ENCODE measurements at places on chromosomes 5 and 9.

GRCh38 chr9:132589148-132590036 is 7.0 kb downstream of the BARHL1 start:
- no peak for DNase-seq

- no peak for DNase-seq
Observed at GRCh38 chr9:106076711-106077110, 382.4 kb downstream of the TMEM38B start.

- no peak for DNase-seq
Observed at GRCh38 chr5:75361310-75361709, 24.3 kb downstream of the HMGCR start.

- DNase-seq = no peak
Observed at GRCh38 chr9:95609426-95609825, 92.7 kb upstream of the PTCH1 start.

GRCh38 chr5:175640106-175640775 is 17.6 kb upstream of the HRH2 start:
- no peak for DNase-seq

DNA sequence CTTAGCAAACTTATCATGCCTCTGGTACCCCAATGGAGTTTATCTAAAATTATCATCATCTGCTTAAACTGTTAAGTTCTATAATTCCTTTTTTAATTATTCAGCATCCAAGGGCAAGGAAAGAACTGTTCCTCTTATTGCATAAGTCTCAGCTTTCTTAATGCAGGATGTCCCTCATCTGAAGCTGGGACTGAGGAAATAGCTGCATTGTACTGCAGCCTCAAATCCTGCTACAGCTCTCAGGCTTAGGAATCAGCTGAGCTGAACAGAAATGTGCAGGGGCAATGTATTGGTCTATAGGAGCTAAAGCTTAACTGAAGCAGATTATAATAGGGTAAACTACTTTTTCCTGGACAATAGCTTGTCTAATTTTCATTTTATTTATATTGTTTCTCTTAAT is 48.0 kb downstream of the HAPLN1 start:
- no peak for DNase-seq

- no peak for DNase-seq
Observed at GRCh38 chr5:111173476-111173875, 50.7 kb upstream of the CAMK4 start.

DNA sequence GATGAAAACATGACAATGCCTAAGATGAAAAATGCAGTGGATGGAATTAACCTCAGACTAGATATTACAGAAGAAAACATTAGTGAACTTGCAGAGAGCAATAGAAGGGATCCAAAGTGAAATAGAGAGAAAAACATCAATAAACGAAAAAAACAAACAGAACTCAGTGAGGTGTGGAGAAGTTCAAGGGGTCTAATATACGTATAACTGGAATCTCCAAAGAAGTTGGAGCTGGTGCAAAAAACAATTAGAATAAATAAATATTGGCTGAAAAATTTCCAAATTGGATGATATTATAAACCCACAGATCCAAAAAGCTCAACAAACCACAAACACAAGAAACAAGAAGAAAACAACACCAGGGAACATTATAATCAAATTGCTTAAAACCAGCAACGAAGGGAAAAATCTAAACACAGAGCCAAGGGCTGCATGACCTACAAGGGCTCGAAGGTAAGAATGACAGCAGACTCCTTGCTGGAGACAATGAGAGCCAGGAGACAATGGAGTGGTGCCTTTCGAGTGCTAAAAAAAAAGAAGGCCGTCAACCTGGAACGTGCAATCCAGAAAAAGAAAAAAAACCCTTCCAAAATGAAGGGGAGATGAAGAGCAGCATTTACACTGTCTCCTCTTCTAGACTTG is 11.8 kb downstream of the FAM163B start:
- DNase-seq = no peak
